ENCODE measurements at places on chromosomes 7 and 10.
A peak's percentile ranks its signal among the peaks of the same experiment; 100 is the strongest.

- DNase-seq, result no peak
Observed at GRCh38 chr7:134795231-134795630, 15.8 kb downstream of the CALD1 start.

DNA sequence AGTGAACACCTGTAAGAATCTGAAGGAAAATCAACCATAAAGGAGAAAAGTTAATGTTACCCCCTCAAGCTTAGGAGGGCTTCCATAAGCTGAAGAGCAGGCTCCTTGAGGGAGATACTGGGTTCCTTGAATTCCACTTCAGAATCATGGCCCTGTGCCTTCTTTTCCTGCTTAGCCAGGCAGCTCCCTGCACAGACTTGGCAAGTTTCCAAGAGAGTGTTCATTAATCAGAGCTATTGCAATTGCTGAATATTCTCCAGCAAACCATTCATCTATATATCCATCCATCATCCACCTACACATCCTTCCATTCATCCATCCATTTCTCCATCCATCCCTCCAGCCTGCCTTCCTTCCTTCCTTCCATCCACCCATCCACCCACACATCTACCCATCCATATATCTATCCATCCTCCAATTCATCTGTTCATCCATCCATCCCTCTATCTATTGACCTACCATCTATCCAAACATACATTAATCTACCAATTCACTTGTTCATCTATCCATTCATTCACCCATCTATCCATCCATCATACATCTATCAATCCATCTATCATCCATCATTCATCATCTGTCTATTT is 574.4 kb downstream of the PTPRN2 start:
- DNase-seq, result no peak

GRCh38 chr7:20270867-20271266 is 53.7 kb upstream of the MACC1 start:
- DNase-seq, result no peak

- DNase-seq, result no peak
Observed at GRCh38 chr10:103847909-103848468, 7.4 kb downstream of the SH3PXD2A start.

GRCh38 chr7:77561352-77561751 is 24.3 kb downstream of the PTPN12 start:
- no peak for DNase-seq

- no peak for DNase-seq
Observed at GRCh38 chr10:110214371-110214826, 7.0 kb downstream of the MXI1 start.

- DNase-seq, result no peak
Observed at GRCh38 chr10:69503001-69503895, 52.0 kb downstream of the TSPAN15 start.

DNA sequence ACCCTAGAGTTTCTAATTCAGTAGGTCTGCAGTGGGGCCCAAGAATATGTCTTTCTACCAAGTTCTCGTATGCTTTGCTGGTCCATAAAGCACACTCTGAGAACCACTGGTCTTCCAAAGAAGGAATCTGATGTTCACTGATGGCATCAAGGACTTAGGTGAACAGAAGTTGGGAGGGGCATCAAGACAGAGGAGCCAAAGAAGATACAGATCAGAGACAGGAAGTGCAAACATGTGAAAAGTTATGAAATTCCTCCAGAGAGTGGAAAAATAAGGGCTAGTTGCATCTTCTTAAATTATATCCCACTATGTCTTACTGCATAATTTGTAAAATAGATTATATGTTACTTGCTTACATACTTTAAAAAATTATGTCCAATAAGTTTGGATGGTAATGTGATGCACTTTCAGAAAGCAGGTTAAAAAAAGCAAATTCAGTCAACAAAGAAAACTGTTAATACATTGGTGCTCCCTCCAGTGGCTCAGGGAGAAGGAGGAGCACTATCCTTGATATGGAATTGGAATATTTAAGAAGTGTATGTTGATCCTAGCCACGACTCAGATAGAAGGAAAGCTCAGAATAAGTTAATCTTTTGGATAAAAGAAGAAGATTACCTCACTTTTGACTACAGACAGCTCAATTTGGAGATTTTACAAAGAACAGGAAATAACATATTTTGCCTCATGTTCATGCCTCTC is 35.8 kb downstream of the CREB3L2 start:
- DNase-seq, result no peak

GRCh38 chr7:145105561-145105960 is 269.7 kb upstream of the TPK1 start:
- no peak for DNase-seq

- DNase-seq, result no peak
Observed at GRCh38 chr10:126586128-126586527, 84.4 kb downstream of the C10orf90 start.

DNA sequence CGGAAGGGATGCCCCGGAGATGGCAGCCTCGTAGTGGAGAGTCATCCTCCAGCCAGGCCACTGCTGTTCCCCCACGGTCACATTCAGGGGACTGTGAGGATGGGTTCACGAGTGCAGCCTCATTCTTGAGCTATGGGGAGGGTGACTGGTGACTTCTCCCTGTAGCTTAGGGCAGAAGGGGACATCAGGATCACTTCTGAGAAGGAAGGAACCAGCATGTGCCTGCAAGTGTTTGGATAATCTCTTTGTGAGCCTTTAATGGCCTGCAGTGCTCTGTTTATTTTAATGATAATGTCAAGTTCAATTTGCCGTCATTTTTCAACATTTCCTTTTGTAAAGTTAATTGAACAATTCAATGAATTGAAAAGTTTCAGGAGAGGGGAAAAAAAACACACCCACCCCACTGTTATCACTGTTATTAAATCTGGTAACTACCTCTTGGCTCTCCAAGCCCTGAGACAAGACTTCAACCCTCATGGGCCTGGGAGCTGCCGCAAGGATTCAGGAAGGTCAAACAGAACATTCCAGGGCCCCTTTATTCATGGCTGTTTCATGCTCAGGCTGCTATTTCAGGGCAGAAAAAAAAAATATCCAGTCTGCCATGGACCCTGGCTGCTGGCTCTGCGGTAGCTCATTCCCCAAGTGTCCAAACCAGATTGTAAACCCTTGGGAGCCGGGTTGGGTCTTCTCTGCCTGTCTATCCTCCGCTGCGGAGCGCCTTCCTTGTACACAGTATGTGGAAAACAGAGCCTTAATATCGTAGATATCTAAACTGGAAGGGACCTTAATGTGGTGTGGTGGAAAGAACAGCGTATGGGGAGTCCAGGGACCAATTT is 100.4 kb downstream of the CDH23 start:
- no peak for DNase-seq

DNA sequence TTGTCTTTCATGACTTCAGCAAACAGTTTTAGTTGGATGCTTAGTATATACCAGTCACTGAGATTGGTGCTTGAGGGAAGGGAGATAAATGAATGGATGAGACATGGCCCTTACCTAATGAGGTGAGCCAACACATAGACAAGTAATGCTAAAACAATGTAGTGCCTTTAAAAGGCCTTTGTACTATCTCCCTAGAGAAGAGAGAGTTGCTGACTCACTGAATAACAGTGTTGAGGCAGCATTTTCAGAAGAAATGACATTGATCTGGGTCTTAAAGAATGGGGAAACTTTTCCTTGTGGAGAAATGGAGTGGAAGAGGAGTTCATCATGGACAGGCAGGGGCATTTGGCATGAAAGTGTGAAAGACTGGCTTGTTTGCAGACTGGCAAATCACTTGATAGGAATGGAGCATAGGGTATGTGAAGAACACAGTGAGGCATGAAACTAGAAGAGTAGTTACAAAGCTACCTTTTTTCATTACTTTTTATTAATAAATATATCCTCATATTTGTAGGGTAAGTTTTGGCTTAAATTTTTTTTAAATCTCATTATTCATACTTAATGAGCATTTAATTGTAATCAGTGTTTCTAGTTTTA is 91.2 kb downstream of the KAT6B start:
- no peak for DNase-seq

GRCh38 chr10:48934672-48935501 is 4.8 kb downstream of the LRRC18 start:
- DNase-seq, result no peak

- no peak for DNase-seq
Observed at GRCh38 chr10:7471720-7472367, 61.0 kb upstream of the SFMBT2 start.

DNA sequence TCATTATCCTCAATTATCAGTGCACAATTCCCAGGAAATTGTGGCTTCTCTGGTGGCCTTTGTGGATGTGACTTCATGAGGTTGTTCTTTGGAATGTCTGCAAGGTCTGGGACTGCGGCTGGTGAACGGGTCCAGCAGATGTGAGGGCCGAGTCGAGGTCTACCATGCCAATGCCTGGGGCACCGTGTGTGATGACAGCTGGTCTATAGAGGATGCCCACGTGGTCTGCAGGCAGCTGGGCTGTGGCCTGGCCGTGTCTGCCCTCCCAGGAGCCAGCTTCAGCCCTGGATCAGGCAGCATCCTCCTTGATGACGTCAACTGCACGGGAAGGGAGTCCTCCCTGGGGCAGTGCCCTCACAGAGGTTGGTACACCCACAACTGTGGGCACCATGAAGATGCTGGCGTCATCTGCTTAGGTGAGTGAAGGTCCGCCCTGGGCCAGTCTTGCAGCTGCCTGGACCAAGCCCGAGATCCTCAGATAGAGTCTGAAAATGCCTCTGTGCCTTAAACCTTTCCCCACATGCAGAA is 46.9 kb downstream of the CUZD1 start:
- no peak for DNase-seq

- DNase-seq, result peak; percentile 60
Observed at GRCh38 chr7:148153616-148154284, 436.8 kb upstream of the C7orf33 start.

- no peak for DNase-seq
Observed at GRCh38 chr7:66261941-66262340, 56.8 kb downstream of the TPST1 start.

DNA sequence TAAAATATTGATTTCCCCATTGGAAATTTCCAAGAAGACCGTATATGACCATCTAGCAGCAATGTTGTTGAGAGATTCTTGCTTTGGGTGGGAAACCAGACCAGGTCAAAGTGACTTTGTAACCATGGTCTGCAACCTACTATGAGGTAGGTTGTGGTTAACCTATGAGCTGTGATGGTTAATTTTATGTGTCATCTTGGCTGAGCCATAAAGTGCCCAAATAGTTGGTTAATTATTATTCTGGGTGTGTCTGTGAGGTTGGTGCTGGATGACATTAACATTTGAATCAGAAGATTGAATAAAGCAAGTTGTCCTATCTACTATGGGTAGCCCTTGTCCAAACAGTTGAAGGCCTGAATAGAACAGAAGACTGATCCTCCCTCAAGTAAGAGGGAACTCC is 18.3 kb upstream of the RALA start:
- DNase-seq, result no peak

DNA sequence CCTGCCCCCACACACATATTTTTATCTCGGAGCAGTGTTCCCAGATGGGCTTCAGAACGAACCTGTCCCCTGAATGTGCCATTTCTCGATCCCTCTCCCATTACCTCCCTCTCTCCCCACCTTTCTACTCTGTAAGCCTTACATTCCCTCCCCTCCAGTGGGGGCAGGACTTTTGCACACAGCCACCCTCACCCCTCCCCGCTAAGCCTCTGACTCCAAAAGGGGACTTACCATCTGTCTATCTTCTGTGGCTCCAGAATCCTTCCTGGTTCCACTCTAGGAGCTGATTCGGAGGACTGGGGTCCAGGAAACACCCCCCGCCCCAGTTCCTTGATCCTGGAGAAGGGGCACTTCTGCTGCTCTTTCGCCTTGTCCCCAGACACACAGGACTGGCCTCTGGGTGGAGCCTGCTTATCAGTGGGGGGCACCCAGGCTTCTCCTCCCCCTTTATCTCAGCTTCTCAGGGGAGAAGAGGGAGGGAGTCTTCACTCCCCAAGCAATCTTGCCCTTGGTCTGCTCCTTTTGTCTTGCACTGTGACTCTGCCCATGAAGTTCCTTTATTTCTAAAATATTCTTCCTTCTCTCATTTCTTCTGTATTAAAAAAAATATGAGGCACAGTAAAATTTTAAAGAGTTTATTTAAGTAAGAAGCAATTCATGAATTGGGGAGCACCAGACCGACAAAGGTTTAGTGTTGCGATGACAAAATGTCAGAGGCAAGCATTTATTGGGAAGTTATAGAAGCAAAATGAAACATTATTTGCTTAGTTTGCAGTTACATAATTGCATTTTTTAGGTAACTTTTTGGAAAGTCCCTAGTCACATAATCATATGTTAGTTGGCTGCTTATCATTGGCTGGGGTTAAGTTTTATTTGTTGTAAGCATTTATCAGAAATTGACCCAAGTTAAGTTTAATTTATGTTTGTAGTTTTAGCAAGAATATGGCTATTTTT is at the start of gene KEL:
Gene KEL (minus strand): TSS at position 391 of the 954 bp plus-strand sequence. CDS start 157 bp downstream, at position 234.
- no peak for DNase-seq

GRCh38 chr10:95430231-95430951 is 130.8 kb downstream of the SORBS1 start:
- DNase-seq, result peak; percentile 52

Measured in ovary (tissue), 10 donors.